ENCODE measurements at places on chromosomes 13 and 19.

- no peak for DNase-seq
Observed at GRCh38 chr19:38483016-38483630, 49.6 kb downstream of the RYR1 start.

GRCh38 chr13:108302279-108302678, 32.8 kb downstream of the TNFSF13B start:
- no peak for DNase-seq

GRCh38 chr19:44671400-44671799, at the start of gene CEACAM19:
Gene CEACAM19 (plus strand): TSS chr19:44671482. CDS start chr19:44671932, 450 bp downstream.
- no peak for DNase-seq

DNA sequence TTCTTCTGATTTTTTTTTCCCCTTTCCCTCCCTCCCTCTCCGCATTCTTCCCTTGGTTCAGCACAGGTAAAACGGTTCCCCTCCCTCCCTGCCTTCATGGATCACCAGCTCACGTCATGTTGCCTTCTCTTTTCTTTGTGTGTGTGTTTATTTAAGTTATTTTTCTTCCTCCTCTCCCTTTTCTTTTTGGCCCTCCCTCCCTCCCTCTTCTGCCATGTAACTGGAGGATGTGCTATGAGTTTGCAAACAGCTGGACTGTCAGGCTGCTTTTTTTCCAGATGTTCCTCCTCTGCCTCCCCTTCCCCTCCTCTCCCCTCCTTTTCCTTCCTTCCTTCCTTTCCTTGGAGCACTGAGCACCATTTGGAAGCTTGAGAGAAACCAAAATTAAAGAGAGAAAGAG, 2.0 kb downstream of the LENG9 start:
- DNase-seq: no peak

DNA sequence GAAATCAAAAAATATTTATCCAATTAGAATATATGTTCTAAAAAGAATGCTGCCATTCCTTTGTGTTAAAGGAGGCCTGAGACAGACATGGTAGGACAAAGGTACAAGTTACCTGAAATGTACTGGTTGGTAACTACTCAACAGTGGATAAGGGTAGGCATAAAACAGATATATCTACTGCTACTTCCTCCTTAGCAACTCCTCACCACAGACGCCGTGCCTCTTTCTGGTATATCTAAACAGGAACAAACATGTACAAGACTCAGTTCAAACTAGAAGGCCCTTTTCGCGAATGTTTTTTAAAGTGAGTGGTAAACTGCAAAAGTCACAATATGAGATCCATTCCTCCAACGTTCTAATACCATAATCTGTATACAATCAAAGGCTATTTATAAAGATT, 86.9 kb downstream of the TBC1D4 start:
- DNase-seq: no peak

GRCh38 chr13:99467764-99468163, 33.5 kb upstream of the TM9SF2 start:
- no peak for DNase-seq

- no peak for DNase-seq
Observed at GRCh38 chr13:110233951-110234280, 73.0 kb downstream of the COL4A1 start.

DNA sequence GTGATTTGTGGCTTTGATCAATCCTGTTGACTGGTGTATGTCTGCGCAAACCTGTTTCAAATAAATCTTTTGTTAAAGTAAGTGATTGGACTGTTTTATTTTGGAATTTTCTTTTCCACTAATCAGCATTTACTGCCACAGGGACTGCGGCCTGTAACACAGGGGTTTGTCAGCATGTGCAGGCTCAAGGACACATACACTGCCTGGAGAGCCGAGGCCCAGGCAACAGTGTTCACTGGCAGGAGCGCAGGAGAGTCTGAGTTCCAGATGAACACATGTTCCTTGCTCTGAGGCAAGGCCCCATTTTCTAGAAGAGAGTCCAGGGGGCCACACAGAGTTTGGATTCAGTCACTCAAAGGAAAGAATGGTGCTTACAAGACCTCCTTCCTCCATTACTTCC, 26.0 kb downstream of the SHISA2 start:
- no peak for DNase-seq

DNA sequence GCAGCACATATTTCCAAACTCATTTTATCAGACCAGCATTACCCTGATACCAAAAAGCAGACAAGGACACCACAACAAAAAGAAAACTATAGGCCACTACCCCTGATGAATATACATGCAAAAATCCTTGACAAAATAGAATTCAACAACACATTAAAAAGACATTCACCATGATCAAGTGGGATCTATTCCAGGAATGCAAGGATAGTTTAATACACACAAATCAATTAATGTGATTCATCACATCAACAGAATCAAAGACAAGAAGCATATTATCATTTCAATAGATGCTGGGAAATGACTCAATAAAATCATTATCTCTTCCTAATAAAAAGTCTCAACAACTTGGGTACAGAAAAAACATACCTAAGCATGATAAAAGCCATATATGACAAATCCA, 11.2 kb downstream of the ZNF347 start:
- no peak for DNase-seq

GRCh38 chr19:51467864-51468544, 9.8 kb upstream of the SIGLEC8 start:
- DNase-seq: no peak

DNA sequence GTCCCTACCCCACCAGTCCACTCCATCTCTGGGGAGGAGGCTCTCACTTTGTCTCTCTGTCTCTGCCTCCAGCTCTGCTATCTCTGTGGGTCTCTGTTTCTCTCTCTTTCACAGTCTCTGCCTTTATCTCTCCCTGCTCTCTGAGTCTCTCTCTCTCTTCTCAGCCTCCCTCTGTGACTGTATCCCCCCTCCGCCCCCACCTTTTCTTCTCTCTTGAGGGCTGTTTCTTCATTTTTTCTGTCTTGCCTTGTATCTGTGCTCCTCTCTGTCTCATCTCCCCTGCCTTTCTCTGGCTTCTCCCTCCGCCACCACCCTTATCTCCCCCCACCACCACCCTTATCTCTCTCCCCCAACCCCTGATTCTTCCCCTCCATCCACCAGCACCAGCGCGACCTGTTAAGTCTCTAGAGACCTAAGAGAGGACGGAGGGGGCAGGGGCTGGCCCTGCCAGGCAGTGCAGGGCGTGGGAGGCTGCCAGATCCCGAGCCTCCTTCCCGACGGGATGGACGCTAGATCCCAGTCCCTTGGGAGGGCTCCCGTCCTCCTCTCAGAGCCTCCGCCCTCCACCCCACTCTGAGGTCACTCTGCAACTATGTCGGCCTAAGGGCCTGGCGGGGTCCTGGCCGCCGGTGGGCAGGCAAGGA, 1.0 kb downstream of the AXL start:
- DNase-seq: no peak

DNA sequence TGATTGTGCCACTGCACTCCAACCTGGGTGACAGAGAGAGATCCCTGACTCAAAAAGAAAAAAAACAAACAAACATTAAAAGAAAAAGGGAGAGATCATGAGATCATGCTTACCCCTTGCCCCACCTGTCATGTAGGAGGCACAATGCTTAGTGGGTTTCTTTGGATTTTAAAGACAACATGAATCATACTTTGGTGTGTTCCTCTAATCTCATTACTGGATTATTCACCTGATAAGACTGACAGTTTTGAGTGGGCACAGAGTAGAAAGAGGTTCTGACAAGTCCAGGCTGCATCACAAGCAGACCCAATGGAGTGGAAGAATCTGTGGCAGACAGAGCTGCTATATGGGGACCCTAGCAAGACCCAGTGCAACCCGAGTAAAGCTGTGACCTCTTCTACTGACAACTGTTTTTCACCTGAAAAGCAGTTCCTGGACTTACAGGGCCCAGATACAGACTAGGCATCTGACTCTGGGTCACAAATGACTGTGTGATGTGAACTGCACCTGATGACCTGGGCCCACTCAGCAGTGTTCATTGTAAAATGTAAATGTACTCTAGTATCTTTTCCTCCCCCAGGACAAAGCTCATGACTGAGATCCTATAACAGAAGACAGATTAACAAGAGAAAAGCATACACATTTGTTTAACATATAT, 28.9 kb upstream of the USP12 start:
- no peak for DNase-seq

GRCh38 chr13:86193281-86193680, 394.1 kb upstream of the SLITRK6 start:
- no peak for DNase-seq

DNA sequence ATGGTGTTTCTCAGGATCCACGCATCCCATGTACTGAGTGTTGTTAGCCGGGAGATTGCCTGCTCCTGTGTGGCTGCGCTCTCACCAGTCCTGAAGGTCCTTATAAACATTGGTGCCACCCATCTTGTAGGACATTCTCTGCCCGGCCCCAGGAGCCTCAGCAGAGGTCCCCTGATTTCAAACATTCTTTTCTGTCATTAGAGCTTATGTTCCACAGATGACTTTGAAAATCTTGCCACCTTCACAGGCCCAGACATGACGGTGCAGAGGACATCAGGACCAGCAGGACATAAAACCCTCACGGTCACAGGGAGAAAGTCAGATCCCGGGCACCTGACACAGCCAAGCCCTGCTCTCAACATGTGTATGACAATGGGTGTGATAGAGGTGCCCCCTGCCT, 33.2 kb upstream of the PEPD start:
- DNase-seq: no peak

GRCh38 chr13:72198042-72198441, 331.0 kb upstream of the DACH1 start:
- DNase-seq: no peak

GRCh38 chr13:99279637-99280036, 21.5 kb upstream of the GPR18 start:
- no peak for DNase-seq

DNA sequence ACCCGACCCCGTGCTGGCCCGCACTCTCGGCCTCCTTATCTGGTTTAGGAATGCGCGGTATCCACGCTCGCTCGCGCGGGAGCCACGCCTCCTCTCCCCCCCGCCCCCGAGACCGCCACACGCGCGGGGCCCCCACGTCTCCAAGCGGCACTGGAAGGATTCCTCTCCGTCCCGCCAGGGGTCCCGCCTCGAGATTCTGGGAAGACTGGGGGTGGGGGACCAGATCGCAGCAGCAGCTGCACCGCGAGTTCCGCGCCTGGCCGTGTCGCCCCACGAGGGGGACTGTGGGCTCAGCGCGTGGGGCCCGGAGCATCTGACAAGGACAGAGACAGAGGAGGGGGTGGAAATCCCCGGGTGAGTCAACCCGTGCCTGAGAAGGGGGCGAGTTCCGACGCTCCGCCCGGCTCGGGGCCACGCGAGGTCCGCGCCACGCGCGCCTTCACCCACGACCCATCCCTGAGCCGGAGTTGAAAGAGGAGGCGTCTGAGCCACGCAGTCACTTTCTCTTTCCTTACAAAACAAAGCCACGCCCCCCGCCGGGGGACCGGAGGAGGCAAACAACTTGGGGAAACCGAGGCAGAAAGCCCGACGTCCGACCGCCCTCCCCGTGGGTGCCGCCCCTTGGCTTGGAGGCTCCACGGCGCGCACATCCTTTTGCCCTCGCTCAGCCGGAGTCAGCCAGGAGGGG, 814 bp downstream of the S1PR2 start:
- peak; percentile 70 for DNase-seq

DNA sequence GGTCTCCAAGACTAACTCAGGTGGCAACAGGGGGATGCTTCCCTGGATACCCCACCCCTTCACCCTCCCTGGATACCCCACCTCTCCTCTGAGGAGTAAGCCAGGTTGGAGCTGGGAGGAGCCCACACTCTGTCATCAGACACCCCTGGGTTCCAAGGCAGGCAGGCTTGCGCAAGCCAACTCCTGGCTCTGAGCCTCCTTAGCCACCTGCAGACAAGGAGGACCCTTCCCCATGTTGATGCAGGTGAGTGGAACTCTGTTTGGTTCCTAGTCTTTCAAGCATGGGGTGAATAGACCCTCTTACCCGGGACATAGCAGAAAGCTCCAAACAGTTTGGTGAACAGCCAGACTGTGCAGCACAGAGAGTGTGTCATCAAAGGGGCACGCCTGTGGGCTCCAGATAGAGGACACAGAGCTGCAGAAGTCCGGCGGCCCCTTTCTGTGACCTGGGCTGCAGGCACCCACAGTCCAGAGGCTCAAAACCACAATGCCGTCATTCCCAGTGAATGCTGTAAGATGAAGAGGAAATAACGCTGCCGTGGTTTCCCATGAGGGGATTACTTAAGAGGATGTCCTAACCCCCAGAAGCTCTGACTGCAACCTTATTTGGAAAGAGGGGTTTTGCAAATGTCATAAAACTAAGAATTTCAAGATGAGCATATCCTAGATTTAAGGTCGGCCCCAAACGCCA, 12.1 kb upstream of the HAS1 start:
- no peak for DNase-seq

- no peak for DNase-seq
Observed at GRCh38 chr13:77696879-77697216, 639 bp upstream of the SLAIN1 start.

- DNase-seq: peak; percentile 5
Observed at GRCh38 chr19:48102870-48103751, 7.5 kb downstream of the PLA2G4C start.

GRCh38 chr13:50613356-50613831, 230.1 kb downstream of the DLEU7 start:
- DNase-seq: no peak

- no peak for DNase-seq
Observed at GRCh38 chr13:30103161-30103840, 204.1 kb downstream of the KATNAL1 start.

DNA sequence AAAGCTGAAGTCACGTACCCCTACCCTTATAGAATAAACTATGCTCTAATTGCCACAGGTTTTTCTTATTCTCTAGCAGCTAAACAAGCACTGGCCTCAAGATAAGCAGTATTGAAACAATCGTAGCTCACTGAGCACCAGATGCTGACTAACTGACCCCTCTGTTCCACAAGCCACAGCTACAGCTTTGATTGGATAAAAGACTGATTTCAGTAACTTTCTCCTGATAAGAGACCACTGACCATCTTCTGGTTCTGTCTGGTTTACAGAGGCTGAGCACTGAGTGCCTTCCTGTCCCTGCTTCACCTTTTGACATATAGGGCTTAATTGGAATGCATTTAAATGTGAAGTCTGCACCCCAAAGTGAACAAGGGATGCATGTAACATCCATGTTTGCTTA, 8.4 kb upstream of the RAP2A start:
- DNase-seq: no peak

DNA sequence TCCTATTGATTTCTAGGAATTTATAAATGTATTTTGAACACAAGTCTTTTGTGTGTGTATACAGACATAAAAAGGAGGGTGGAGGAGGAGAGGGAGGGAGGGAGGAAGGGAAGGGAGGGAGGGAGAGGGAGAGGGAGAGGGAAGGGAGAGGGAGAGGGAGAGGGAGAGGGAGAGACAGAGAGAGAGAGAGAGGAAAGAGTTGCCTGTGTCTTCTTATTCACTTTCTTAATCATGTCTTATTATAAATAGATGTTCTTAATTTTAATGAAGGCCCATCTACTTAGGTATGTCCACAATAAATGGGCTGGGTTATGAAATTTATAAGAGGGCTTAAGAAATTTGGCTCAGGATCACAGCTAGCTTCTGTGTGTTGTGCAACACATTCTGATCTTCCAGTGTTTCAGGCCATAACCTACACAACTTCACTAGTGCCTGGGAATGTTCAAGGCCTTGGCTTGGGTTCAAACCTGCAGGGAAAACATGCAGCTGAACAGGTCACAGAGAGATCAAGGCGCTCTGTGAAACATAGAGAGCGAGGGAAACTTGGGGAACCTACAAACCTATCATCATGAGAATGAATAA, 39.3 kb downstream of the ZNF45 start:
- no peak for DNase-seq

- no peak for DNase-seq
Observed at GRCh38 chr13:27310946-27311345, 40.3 kb downstream of the RASL11A start.

GRCh38 chr13:24269821-24270220, 39.6 kb upstream of the C1QTNF9 start:
- DNase-seq: no peak

GRCh38 chr19:14770944-14771839, 7.2 kb downstream of the ADGRE2 start:
- DNase-seq: no peak

All from stimulated activated CD4-positive, alpha-beta T cell treated with anti-CD3 and anti-CD28 coated beads, Interleukin-4, amount 100 ng/mL, for 4 hours (primary cell).